MCF 10A (cell line): ENCODE measurements at places on chromosomes 3 and 15.

- DNase-seq, result peak; percentile 34
Measured at GRCh38 chr3:14467814-14468620, 65.6 kb downstream of the SLC6A6 start.

DNA sequence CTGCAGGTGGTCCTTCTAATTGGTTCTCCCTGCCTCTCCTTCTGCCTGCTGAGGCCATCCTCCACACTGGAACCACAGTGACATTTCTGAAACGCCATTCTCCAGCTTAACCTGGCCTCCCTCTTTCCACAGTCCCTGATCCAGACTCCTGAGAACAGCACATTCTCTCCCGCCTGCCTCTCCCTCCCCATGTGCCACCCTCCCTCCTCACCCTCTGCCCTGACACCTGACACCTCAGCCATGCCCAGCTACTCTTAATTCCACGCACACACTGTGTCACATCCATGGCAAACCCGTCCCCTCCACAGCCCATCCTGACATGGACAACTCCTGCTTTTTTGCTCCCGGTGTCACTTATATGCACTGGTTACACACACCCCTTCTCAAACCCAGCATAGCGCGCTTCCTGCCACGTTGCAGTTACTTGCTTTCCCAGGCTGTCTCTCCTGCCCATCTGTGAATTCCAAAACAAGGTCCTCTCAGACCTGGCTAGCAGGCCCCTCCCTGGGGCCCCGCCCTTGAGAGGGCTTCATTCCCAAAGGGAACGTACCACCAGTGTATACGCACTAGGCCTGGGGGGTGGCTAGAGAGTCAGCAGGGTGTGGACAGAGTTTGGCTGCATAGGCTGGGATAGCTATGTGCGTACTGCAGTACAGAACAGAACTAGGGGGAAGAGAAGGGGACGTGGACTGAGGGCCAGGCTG is 92.7 kb upstream of the BLM start:
- DNase-seq, result no peak

DNA sequence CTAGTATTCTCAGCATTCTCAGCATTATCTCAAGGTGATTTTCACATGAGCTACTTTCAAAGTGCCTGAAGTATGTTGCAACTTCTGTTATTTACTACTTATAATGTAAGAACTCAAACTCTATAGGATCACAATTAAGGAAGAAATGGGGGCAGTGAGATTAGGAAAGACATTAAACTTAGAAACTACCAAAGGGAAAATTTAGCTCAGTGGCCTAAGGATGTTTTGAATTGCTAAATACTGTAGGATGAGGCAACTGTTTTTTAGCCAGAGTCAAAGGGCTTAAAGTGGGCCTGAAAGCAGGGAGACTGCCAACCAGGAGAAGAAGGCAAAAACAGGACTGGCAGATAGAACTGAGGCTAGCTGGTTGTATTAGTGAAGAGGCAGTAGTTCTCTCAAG is 55.5 kb upstream of the MBNL1 start:
- DNase-seq, result peak; percentile 20

- DNase-seq, result no peak
Measured at GRCh38 chr3:30628205-30628900, 22.0 kb downstream of the TGFBR2 start.

- DNase-seq, result no peak
Measured at GRCh38 chr3:107683447-107683846, 160.7 kb downstream of the BBX start.

DNA sequence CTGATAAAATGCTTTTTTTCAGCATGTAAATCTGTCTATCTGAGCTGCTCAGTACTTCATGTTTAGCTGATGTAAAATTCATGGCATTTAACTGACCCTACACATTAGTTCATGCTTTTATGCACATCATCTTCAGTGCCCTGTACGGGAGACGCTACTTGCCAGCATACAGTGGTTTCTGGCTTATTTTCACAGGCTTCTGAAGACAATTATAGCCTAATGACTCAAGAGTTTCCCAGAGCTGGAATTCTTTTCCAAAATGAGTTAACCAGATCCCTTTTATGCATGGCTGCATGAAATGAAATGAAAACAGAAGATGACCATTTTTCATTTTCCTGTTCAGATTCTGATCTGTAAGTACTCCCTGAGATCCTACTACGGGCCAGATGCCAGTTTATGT is 1061.5 kb downstream of the ROBO2 start:
- DNase-seq, result no peak

DNA sequence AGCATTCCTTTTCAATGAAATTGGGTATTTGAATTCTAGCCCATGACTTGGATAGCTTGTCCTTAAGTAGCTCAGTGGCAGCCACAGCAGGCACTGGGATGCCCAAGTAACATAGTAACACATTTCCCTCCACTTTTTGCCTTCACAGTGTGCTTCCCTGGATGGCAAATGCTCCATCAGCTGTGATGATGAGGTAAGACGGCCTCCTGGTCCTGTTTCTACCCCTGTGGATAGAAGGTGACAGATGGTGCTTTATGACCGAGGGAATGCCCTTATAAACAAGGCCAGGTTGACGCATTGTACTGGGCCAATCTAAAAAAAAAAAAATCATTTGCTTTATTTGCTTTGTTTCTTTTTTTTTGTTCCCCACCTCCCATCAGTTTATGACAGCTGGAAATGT is 41.8 kb upstream of the LRTM1 start:
- no peak for DNase-seq

DNA sequence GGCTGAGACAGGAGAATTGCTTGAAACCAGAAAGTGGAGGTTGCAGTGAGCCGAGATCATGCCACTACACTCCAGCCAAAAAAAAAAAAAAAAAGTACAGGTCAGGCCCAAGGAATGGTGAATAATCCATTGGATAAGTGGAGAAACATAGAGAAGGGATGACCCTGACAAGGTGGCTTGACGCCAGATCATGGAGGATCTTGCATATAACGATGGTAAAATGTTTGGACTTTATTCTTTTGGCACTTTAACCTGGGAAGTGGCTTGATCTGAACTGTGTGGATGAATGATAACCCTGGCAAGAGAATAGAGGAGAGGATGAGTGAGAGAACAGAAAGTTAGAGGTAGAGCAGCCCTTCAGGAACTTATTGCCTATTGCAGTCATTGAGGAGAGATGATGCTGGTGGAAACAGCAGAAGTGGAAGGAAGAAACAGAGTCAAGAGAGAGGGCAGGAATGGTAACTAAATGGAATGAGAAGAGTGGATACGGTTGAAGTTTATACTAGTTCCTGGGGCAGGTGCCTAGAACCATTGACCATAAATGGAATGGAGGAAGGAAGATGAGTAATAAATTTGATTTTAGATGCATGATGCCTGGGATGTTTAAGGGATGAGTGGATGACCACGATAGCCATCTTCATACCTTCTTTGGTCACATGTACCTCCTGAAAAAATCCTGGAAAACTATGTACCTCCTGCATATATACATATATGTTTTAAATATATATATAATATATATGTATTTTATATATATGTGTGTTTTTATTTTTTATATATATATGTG is 57.8 kb downstream of the BLM start:
- peak; percentile 16 for DNase-seq

DNA sequence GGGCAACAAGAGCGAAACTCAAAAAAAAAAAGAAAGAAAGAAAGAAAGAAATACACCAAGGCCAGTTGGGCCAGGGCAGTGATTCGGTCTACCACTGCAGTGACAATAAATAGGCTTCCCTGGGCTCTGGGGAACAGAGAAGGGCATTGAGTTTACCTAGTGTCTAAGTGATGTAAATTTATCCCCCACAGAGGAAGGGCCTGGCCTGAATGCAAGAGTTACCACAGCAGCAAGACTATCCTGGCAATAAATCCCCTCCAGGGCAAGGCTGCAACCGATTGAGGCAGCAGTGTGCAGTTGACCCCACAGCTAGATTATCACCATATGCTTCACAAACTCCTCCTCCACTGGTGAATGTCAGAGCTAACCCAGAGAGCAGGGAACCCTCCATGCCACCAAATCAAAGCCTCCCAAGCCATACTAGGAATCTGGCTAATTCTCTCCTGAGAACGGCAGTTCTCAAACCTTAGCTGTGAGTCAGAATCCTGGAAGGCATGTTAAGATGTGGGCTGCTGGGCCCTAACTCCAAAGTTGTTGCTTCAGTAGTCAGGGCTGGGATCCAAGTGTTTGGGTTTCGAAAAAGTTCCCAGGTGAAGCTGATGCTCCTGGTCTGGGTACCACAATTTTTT is 64.3 kb upstream of the GATM start:
- DNase-seq, result peak; percentile 88

GRCh38 chr15:63124506-63124905 is 2.8 kb downstream of the LACTB start:
- DNase-seq, result no peak

DNA sequence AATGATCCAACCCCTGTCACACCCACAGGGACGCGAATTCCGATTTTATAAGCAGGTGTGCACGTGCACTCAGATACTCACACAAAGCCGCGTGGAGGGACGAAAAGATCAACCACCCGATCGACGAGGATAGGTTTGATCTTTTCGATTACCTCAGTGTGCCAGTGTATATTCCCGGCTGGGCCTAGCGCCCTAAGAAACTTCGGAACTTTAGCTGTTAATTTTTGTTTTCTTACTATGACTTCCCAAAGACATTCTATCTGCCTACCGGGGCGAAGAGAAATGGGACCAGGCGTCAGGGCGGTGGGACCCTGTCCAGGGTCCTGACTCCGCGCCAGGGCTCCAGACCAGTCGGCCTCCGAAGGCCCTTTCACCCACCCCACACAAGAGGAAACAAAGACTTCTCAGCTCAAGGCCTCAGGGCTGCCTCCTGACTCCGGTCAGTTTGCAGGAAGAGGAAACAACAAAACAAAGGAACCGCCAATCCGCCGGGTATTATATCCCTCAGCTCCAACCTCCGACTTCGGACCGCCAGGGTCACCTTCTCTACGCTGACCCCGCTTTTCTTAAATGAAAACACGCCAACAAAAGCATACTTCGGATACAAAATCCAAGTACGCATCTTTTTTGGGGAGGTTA is 6.8 kb downstream of the ONECUT1 start:
- no peak for DNase-seq

- DNase-seq, result peak; percentile 40
Measured at GRCh38 chr3:117526470-117527079, 817.0 kb downstream of the TUSC7 start.

- no peak for DNase-seq
Measured at GRCh38 chr3:6567241-6567640, 293.7 kb upstream of the GRM7 start.

DNA sequence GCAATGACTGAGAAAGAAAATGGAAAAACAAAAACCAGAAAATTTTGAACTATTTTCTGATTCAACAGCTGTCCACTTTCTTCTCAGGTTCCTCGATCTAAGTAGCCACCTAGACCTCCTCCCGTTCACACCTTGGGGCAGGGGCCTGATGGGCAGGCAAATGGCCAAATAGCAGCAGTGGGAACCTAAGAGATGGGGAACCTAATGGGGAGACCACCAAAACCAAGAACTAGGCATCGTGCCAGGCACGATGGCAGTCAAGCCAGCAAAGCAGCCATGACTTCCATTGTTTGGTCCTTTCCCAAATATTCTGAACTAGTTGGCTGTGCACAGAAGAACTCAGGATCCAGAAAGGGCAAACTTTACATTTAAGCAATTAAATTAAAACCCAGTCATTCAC is 57.1 kb downstream of the CAPN7 start:
- no peak for DNase-seq

DNA sequence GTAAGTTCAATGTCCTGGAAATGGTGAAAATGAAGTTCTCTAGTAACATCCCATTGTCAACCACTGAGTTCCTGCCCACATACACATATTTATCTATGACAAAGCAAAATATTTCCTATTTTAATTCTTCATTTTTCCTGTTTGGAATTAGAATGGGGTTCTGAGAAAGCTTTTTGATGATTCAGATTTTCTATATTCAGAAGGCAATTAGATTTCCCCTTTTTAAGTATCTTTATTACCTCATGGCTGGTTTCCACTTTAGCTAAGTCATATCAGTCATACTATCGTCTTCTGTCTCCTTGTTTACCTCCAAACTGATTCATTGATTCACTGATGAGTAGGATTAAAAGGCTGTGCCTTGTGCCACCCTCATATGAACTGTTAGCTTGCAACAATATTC is 17.9 kb downstream of the ETFA start:
- DNase-seq, result no peak

DNA sequence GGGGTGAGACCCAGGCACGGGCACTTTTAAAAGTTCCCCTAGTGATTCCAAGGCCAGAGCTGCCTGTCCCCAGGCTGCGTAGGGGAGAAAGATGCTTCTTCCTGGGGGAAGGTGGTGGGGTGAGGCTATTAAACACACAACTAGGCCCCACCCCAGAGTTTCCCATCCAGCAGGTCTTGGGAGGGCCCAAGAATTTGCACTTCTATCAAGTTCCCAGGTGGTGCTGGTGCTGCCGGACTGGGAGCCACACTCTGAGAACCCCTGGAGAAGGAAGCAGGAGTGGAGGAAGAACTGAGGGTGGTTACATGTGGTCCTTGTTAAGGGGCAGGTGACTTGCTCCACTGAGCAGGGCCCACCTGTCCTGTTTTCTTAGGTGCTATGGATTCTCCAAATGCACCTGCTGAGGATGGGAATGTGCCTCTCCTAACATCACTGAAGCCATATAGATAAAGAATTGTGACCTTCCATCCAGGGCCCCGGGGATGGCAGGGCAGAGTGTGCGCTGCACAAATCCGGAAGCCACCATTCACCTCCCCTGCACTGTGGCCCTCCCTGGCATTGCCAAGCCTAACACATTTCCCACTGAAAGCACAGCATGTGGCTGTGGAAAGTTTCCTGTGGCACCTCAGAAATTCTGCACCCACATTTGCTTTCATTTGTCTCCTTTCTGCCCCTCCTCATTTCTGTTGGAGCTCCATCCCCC is 111.5 kb upstream of the MEF2A start:
- DNase-seq, result no peak

DNA sequence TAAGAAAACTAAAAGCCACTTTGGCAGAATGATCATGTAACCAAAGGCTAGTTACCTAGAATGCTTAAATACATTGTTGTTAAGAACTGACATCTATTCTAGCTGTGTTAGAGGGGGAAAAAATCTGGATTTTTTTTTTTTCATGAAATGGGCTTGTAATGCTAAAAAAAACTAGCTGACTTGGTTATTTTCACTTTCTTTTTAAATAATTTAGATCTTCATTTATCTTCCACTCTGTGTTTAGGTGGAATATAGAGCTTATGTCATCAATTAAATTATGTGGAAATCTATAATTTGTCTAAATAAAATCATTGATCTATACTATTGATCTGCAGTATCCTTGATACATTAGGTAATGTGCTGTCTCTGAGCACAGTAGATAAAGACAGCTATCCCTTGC is 217.4 kb downstream of the TCF12 start:
- no peak for DNase-seq

DNA sequence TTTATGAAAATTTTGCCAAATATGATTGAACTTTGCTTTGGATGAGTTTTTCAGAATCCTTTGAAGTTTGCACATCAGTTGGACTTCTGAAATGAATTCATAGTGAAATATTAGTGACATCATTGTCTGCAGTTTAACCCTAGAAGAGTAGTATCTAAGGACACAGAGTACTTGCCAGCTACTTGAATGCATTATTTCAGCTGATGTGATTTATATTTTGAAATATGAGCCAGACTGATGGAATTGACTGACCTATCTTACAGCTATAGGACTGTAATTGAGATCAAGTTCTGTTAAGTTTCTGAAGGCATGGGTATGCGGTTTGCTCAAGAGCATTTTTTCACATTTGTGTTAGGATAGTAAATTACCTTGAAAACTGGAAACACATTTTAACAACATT is 51.2 kb downstream of the LYSMD4 start:
- no peak for DNase-seq
